ENCODE measurements at places on chromosomes 12 and 14. TPM values are rescaled to one million over a fixed set of nuclear protein-coding genes. Genes with fewer than 3 reads are reported as not detected.

GRCh38 chr12:39103552-39104165, 198.3 kb upstream of the CPNE8 start:
- peaks cover 5% of the 10 kb centered on the region for H3K4me1 ChIP-seq
- no peak for DNase-seq
- H3K27ac ChIP-seq: no peak overlapping the region
- no peaks in the 10 kb centered on the region for H3K27me3 ChIP-seq
- H3K4me3 ChIP-seq: no peak overlapping the region
- H3K36me3 ChIP-seq: no peaks in the 10 kb centered on the region

DNA sequence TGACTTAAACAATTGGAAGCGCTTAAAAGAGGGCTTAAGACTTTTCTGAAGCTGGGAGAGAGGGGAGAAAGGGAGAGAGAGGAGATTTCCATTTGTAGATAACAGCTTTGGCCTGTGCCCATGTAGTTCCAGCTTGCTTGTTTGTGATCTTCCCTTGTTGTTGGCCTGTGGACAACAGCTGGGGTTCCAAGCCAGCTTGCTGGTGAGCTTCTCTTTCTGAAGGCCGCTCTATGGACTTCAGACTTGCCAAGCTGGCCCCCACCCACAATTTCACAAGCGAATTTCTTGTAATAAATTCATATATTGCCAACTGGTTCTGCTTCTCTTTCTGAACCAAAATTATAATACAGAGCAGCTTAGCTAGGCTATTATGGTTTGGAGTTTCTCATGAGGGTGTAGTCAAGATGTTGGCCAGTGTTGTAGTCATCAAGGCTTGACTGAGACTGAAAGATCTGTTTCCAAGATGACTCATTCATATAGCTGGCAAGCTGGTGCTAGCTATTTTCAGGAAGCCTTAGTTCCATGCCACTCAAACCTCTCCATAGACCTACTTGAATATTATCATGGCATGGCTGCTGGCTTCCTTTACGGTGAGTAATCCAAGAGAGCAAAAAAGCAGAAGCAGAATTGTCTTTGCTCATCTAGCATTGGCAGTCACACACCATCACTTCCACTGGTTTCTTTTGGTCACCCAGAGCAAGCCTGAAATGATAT, 89.4 kb downstream of the ATP23 start:
- H3K27me3 ChIP-seq: no peaks in the 10 kb centered on the region
- H3K36me3 ChIP-seq: no peaks in the 10 kb centered on the region
- no peak overlapping the region for H3K4me3 ChIP-seq
- H3K27ac ChIP-seq: no peak overlapping the region
- H3K4me1 ChIP-seq: no peaks in the 10 kb centered on the region
- DNase-seq: no peak

- no peaks in the 10 kb centered on the region for H3K27me3 ChIP-seq
- H3K4me3 ChIP-seq: no peak overlapping the region
- H3K27ac ChIP-seq: no peak overlapping the region
- DNase-seq: no peak
Measured at GRCh38 chr12:53551889-53552291, 44.6 kb upstream of the NPFF start.

P3H3 gene
- total RNA-seq: 14.6 TPM

GRCh38 chr12:63301311-63301710, 150.3 kb upstream of the AVPR1A start:
- H3K36me3 ChIP-seq: no peaks in the 10 kb centered on the region
- no peaks in the 10 kb centered on the region for H3K27me3 ChIP-seq
- DNase-seq: no peak
- H3K4me1 ChIP-seq: no peaks in the 10 kb centered on the region
- no peak overlapping the region for H3K27ac ChIP-seq

GRCh38 chr12:64631197-64631596, 20.9 kb downstream of the RASSF3 start:
- H3K4me1 ChIP-seq: peaks cover 14% of the 10 kb centered on the region
- no peak overlapping the region for H3K4me3 ChIP-seq
- H3K27me3 ChIP-seq: no peaks in the 10 kb centered on the region
- no peak overlapping the region for H3K27ac ChIP-seq

DNA sequence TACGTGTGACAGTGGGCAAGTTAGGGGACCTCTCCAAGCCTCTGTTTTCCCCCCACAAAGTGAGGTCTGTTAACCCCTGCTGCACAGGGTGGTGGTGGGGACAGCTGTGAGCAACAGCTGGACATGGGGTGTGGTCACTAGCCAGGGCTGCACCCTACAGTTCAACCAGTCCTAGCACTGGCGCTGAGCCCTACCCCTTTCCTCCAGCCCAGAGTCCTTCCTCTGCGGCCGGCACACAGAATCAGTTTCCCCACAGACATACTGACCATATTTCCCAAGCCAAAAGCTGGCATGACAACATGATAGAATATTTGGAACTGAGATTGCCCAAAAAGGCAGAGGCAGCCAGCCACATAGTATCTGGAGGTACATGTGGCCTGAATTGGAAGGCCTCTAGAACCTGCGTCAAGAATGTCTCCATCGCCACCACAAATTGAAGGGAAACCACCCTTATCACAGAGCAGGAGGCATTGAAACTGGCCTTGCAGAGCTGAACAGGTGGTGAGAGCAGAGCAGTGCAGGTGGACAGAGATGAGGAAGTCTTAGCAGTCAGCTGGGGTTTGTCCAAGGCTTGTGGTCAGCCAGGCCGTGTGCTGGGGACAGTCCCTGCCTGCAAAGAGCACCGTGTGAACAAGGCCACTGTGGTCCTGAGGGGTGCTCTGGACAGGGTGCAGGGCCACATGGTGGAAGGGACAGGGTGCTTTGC, 21.2 kb downstream of the DEGS2 start:
- H3K36me3 ChIP-seq: no peaks in the 10 kb centered on the region
- no peaks in the 10 kb centered on the region for H3K4me1 ChIP-seq
- no peak overlapping the region for H3K4me3 ChIP-seq
- H3K27ac ChIP-seq: no peak overlapping the region

DNA sequence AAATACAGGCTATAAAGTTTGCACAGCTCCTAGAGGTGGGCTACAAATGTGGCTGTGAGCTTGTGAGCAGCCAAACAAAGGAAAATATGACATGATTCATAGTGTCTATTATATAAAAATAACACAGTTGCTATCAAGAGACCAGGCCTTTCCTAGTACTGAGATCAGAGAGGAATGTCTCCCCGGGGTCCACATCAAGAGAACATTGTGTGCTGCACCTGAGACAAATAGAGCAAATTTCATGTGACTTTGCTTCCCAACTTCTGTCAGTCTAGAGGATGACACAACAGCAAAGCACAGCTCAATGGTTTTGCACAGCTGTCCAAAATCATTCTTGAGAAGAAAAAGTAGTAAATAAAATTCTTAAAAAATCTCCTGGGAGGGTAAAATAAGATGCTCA, 297.5 kb upstream of the PRKD1 start:
- no peak overlapping the region for H3K27ac ChIP-seq
- no peaks in the 10 kb centered on the region for H3K36me3 ChIP-seq
- no peak overlapping the region for H3K4me3 ChIP-seq

- H3K27me3 ChIP-seq: no peaks in the 10 kb centered on the region
- H3K4me3 ChIP-seq: no peak overlapping the region
- DNase-seq: no peak
- no peaks in the 10 kb centered on the region for H3K4me1 ChIP-seq
- H3K36me3 ChIP-seq: no peaks in the 10 kb centered on the region
- no peak overlapping the region for H3K27ac ChIP-seq
Measured at GRCh38 chr14:28294834-28295440, 471.6 kb upstream of the FOXG1 start.

DNA sequence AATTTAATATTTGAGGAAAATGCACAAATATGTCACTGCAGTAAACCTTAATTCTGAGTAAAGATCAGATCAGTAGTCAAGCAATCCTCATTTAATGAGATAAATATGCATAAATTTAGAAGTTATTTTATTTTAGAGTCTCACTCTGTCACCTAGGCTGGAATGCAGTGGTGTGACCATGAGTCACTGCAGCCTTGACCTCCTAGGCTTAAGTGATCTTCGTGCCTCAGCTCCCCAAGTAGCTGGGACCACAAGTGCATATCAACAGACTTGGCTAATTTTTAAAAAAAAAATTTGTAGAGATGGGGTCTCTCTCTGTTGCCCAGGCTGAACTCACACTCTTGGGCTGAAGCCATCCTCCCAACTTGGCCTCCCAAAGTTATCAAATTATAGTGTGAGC, 41.3 kb downstream of the LMO3 start:
- no peak overlapping the region for H3K4me3 ChIP-seq
- no peak for DNase-seq
- no peak overlapping the region for H3K27ac ChIP-seq
- H3K27me3 ChIP-seq: no peaks in the 10 kb centered on the region
- no peaks in the 10 kb centered on the region for H3K4me1 ChIP-seq

GRCh38 chr12:57129889-57130288, 1.6 kb downstream of the LRP1 start:
- peaks cover 54% of the 10 kb centered on the region for H3K4me1 ChIP-seq
- H3K36me3 ChIP-seq: no peaks in the 10 kb centered on the region

GRCh38 chr14:22506778-22507351, 82.2 kb downstream of the DAD1 start:
- no peak overlapping the region for H3K27ac ChIP-seq
- H3K4me3 ChIP-seq: no peak overlapping the region
- no peaks in the 10 kb centered on the region for H3K27me3 ChIP-seq

GRCh38 chr12:107355004-107355565, 261.7 kb upstream of the CRY1 start:
- no peak for DNase-seq
- no peaks in the 10 kb centered on the region for H3K36me3 ChIP-seq
- H3K27me3 ChIP-seq: peaks cover 3% of the 10 kb centered on the region

GRCh38 chr14:83173687-83174086, 1640.0 kb upstream of the SEL1L start:
- H3K36me3 ChIP-seq: no peaks in the 10 kb centered on the region
- H3K27ac ChIP-seq: no peak overlapping the region
- no peaks in the 10 kb centered on the region for H3K4me1 ChIP-seq
- no peak for DNase-seq

GRCh38 chr14:89040080-89040459, 215.6 kb downstream of the TTC8 start:
- no peak overlapping the region for H3K4me3 ChIP-seq
- H3K36me3 ChIP-seq: no peaks in the 10 kb centered on the region
- H3K27ac ChIP-seq: peak overlapping the region; percentile 91
- H3K4me1 ChIP-seq: peaks cover 8% of the 10 kb centered on the region

DNA sequence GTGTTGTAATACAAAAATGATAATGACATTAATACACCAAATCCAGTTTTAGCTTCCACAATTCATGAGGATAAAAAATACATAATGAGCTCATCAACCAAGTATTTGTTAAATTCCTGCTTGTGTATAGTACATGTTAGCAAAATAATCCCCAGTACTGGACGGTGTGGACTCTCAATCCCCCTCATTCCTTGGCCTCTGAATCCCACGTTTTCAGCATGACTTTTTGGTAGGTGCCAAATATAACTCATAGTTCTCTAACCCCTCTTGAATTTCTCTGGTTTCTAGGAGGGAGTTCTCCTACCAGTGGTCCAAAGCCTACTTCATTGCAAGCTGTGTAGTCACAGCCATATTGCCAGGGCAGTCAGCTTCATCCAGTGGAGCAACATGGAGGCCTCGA, 41.4 kb upstream of the EPS8 start:
- no peak overlapping the region for H3K4me3 ChIP-seq
- DNase-seq: no peak
- no peaks in the 10 kb centered on the region for H3K27me3 ChIP-seq
- no peaks in the 10 kb centered on the region for H3K4me1 ChIP-seq
- no peak overlapping the region for H3K27ac ChIP-seq
- H3K36me3 ChIP-seq: no peaks in the 10 kb centered on the region

DNA sequence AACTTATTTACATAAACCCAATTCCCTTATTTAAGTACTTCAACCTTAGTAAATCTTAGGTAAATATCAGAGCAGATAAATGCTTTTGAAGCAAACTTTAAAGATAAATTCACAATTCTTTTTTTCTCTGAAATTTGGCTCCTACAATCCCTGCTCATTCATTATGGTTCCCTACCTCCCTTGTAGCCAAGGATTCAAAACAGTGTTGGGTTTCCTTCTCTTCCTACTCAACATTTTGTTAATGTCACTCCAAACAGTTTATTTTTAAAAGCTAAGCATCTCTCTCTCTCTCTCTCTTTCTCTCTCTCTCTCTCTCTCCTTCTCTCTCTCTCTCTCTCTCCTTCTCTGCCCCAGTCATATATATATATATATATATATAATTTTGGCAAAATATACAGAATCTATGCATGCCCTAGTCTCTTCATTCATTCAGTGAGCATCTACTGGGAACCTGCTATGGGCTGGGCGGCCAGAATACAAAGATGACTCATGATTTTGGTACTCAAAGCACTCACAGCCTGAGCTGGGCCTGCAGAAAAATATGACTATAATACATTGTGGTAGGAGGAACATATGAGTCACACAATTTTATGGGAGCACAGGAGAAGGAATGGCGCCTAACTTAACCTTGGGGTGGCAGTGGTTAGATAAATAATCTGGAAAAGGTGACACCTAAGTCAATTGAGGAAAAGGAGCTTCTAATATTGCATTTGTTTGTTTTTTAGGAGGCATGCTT, 123.7 kb upstream of the DHRS4 start:
- H3K4me1 ChIP-seq: no peaks in the 10 kb centered on the region
- no peak overlapping the region for H3K4me3 ChIP-seq
- H3K27ac ChIP-seq: no peak overlapping the region
- peak; percentile 73 for DNase-seq
- H3K36me3 ChIP-seq: no peaks in the 10 kb centered on the region

- H3K36me3 ChIP-seq: no peaks in the 10 kb centered on the region
- no peak overlapping the region for H3K4me3 ChIP-seq
- H3K27ac ChIP-seq: no peak overlapping the region
- DNase-seq: no peak
- no peaks in the 10 kb centered on the region for H3K4me1 ChIP-seq
Measured at GRCh38 chr12:39831587-39832315, 212.1 kb upstream of the ABCD2 start.

DNA sequence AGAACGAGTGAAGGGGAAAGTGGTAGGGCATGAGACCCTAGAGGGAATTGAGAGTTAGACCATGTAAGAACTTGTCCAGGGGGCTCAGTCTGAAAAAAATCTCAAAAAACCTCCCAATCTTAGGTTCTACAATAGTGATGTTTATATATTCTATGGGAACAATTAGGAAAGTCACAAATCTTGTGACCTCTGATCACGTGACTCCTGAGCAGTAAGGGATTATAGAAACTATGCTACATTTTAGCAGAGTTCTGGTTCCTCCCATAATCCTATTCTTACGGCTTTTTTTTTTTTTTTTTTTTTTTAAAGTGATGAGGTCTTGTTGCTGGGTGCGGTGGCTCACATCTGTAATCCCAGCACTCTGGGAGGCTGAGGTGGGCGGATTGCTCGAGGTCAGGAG, 5.8 kb downstream of the ADCK1 start:
- no peaks in the 10 kb centered on the region for H3K4me1 ChIP-seq
- H3K27ac ChIP-seq: no peak overlapping the region
- no peak overlapping the region for H3K4me3 ChIP-seq
- no peaks in the 10 kb centered on the region for H3K27me3 ChIP-seq
- H3K36me3 ChIP-seq: no peaks in the 10 kb centered on the region

FBXO34 gene
- total RNA-seq: 18.8 TPM

GRCh38 chr14:102234331-102235264, 70.4 kb downstream of the MOK start:
- H3K27ac ChIP-seq: peak overlapping the region; percentile 17
- H3K4me1 ChIP-seq: no peaks in the 10 kb centered on the region
- no peaks in the 10 kb centered on the region for H3K27me3 ChIP-seq
